ENCODE measurements at places on chromosomes 13 and 19.

DNA sequence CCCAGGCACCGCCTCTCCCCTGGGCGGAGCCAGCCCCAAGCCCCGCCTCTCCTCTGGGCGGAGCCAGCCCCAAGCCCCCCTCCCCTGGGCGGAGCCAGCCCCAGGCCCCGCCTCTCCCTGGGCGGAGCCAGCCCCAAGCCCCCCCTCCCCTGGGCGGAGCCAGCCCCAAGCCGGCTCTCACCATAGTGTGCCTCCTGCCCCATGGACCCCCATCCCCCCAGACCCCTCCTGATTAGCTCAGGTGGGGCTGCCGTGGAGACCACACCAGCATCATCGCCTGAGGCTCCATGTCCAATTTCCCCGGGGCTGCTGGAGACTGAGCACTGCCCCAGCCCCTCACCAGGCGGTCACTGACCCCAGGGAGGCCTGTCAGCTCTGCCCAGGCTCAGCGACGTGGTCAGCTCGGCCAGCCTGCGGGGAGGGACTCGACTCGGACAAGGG lies 4.2 kb upstream of the MADCAM1 start:
- DNase-seq: no peak

DNA sequence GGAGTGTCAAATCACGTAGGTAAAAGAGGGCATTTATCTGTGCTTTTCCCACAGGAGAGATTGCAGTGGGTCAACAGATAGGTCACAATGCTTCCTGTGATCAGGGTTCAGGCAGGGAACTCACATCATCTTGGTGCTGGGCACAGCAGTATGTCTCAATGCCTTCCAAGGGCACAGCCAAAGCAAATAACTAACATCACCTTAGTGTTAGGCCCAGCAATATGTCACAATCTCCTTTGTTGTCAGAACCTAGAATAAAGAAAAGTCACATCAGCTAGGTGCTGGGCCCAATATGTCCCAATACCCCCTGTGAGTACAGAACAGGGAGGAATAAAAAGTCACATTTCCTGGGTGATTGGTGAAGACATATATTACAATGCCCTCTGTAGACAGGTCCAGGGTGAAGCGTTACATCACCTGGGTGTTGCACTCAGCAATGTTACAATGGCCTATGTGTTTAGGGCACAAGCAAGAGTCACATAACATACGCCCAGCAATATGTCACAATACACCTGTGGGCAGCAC lies 11.4 kb upstream of the ZNF724 start:
- no peak for DNase-seq

GRCh38 chr19:53981376-53981951 lies 10.0 kb upstream of the CACNG6 start:
- DNase-seq: no peak

GRCh38 chr19:29503140-29503758 lies 22.5 kb upstream of the VSTM2B start:
- no peak for DNase-seq

- DNase-seq: no peak
These were observed 30.8 kb upstream of the USE1 start for GRCh38 chr19:17184371-17184841.

DNA sequence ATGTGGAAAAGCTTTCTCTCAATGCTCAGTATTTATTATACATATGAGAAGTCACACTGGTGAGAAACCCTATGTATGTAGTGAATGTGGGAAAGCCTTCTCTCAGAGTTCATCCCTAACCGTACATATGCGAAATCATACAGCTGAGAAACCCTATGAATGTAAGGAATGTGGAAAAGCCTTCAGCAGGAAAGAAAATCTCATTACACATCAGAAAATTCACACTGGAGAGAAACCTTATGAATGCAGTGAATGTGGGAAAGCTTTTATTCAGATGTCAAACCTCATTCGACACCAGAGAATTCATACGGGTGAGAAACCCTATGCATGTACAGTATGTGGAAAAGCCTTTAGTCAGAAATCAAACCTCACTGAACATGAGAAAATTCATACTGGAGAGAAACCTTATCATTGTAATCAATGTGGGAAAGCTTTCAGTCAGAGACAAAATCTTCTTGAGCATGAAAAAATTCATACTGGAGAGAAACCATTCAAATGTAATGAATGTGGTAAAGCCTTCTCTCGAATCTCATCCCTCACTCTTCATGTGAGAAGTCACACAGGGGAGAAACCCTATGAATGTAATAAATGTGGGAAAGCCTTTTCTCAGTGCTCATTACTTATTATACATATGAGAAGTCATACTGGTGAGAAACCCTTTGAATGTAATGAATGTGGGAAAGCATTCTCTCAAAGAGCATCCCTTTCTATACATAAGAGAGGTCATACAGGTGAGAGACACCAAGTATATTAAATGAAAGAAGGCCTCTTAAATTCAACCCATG lies 34.4 kb downstream of the ZNF568 start:
- DNase-seq: no peak

DNA sequence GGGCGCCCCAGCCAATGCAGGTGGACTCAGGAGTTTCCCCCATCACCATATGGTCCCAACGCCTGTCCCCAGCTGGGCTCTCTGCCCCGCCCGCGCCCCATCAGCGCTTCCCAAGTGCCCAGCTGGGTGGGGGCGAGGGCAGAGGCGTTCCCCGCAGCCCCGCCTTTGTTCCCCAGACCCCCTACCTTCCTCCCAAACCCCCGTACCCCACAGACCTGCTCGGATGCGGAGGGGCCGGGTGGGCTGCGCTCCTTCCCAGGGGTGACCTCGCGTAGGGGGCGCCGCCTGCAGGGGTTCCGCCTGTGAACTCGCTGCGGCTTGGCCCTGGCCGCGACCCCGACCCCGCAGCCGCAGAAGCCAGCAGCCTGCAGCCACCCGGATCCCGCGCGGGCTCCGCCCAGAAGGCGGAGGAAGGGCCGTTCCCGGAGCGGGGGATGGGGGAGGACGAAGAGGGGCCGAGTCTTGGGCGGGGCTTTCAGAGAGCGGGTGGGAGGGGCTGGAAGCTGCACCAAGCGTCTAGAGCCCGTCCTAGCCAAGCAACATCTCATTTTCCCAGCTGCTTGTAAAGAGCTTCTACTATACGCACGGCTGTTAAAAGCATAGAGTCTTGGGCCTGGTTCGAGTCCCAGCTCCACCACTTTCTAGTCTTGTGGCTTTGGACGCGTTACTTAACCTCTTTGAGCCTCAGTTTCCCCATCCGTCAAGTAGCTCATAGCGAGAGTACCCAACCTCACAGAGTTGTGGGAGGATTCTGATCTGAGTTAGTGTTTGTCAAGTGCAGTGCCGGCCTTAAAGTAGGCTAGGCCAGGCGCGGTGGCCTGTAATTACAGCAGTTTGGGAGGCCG lies at the start of gene RAB3D:
Gene RAB3D (minus strand): TSS at position 404 of the 845 bp plus-strand sequence. CDS start 2,258 bp downstream, outside the sequence.
- DNase-seq: peak; percentile 86

DNA sequence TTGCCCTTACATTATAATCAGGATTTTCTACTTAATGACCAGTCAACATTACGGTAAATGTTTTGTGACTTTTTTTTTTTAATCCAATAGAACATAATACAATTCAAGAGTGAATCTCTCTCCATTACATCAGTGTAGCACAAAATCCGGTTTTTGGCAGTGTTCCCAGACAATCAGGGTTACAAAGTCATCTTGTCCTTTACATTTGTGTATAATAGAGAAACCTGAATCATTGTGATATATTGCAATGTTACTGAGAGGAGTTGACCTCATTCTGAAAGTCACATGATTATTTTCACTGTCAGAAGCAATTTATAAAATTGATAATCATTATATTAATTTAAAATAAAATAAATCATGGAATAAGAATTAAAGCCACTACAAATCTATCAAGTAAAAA lies 1346.0 kb upstream of the SPRY2 start:
- no peak for DNase-seq

DNA sequence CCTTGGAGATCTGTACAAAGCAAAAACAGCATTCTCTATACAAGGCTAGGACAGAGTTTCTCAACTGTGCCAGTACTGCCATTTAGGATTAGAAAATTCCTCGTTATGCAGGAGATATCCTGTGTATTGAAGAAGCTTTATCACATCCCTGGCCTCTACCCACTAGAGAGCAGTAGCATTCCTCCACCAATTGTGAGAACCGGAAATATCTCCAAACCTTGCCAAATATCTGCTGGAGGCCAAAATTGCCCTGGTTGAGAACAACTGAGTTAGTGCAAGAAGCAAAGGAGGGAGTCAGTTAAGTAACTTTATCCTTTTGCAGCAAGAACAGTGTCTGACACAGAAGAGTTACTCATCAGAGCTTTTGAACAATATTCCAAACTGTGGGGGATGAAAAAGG lies 16.2 kb upstream of the FREM2 start:
- no peak for DNase-seq

DNA sequence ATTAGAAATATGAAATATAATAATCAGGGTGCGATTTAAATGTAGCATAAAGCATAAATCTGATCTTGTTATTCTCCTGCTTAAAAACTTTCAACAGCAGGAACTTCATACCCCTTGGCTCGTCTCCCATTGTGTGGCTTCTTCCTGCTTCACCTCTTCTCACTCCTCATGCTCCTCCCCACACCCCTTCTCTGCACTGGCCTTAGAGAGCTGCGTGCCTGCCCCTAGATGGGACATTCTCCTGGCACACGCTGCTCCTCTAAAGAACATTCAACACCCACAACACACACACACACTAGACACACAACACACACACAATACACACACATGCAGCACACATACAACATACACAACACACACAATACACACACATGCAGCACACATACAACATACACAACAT lies 104.6 kb upstream of the RAP2A start:
- DNase-seq: no peak

GRCh38 chr13:112178769-112179168 lies 111.8 kb downstream of the SOX1 start:
- DNase-seq: no peak

- no peak for DNase-seq
These were observed 2.7 kb downstream of the PSG8 start for GRCh38 chr19:42762789-42763188.

DNA sequence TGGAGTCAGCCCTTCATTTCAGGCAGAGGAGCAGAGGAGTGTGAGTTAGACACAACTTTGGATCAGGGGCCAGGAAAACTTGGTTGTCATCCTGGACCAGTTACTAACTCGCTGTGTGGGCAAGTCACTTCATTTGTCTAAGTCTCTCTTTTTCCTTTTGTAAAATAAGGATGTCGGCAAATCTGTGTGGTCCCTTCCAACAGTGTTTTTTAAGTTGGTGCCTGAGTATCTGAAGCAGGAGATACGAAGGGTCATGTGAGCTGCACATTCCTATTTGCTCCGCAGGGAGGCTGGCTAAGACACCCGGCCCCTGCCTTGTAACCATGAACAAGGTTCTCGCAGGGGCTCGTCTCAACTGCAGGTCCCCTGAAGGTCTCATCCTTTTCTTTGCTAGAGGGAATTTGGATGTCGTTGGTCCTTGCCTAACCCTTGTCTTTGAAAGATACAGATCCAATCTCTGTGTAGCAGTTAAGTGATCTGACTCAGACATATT lies 64.3 kb downstream of the LRCH1 start:
- no peak for DNase-seq

GRCh38 chr19:13001166-13001501 lies 5.9 kb downstream of the NFIX start:
- DNase-seq: no peak

- DNase-seq: no peak
These were observed 9.2 kb downstream of the PLPP2 start for GRCh38 chr19:281992-282391.

- no peak for DNase-seq
These were observed 110.5 kb downstream of the ZDHHC20 start for GRCh38 chr13:21348488-21349120.

DNA sequence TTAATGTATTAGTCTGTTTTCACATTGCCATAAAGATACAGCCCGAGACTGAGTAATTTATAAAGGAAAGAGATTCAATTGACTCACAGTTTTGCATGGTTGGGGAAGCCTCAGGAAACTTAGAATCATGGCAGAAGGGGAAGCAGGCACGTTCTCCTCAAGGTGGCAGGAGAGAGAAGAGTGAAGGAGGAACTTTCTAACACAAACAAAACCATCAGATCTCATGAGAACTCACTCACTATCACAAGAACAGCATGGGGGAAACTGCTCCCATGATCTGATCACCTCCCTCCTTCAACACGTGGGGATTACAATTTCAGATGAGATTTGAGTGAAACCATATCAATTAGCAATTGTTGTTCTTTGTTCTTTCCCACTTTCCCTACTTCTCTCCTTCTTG lies 689.0 kb upstream of the SLITRK1 start:
- no peak for DNase-seq

DNA sequence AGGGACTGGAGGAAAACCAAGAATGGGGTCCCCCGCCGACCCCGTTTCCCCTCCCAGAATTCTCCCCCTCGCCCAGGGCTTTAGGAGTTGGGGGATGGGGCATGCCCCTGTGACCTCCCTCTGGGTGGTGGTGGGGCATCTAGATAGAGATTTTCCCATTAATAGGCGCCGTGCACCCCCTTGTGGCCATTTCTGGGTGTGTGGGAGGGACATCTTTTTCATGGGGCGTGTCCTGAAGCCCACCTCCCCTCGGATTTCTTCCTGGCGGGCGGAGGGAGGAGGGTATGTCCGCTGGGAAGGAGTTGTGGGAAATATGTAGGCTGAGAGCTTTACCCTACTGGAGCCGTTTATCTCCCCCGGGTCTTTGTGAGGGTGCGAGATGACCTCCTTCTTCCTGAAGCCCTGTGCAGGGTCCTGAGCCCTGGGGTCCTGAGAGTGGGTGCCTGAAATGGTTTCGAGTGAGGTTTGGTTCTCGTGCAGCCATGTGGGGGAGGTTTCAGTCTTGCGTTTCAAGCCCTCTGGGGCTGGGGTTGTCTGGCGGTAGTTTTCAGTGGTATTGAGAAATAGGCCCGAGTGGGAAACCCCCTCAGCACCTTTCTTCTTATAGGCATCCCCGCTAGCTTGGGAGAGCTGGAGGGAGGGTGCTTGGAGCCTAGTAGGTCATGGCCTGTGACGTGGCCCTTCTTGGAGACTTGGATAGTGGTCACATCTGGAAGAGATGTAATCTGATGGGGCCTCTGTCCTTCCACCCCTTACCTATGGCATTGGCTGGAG lies 1.0 kb downstream of the PRMT1 start:
- no peak for DNase-seq

GRCh38 chr13:39498471-39499114 lies 104.4 kb downstream of the LHFPL6 start:
- DNase-seq: no peak

- no peak for DNase-seq
These were observed 89.3 kb downstream of the KL start for GRCh38 chr13:33105387-33106005.

DNA sequence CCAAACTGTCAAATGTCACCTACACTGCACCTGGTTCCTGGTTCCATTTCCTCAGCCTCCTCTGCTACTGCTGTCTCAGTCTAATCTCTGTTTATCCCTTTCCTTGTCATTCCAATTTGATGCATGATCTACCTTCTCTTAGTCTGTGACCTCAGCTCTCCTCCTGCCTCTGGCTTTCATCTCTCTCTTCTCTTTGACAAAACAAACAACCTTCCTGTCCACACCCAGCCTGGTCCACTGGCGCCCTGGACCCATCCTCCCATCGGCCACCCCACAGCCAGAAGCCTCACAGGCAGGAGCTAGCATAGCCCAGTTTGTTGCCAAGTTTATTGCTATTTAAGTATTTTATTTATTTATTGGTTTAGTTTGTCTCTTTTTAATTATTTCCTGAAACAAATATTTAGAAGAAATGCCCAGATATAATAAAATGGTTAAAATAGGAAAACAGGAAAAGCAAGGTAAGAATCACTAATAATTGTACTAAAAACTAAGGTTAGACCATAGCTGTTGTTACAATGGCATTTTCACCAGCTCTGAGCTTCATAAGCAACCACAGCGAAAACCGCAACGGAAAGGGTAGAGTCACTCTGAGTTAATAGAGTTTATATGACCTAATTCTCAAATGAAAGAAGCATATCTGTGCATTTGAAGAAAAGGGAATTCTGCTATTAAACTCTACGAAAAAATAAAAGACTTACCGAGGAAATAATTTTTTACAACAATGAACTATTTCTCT lies 68.6 kb downstream of the EFNB2 start:
- no peak for DNase-seq
